Fibroblast of skin of scalp (primary cell): ENCODE measurements at places on chromosomes 3 and 15.

GRCh38 chr15:93235926-93236780 lies 147.1 kb upstream of the RGMA start:
- DNase-seq, result no peak

DNA sequence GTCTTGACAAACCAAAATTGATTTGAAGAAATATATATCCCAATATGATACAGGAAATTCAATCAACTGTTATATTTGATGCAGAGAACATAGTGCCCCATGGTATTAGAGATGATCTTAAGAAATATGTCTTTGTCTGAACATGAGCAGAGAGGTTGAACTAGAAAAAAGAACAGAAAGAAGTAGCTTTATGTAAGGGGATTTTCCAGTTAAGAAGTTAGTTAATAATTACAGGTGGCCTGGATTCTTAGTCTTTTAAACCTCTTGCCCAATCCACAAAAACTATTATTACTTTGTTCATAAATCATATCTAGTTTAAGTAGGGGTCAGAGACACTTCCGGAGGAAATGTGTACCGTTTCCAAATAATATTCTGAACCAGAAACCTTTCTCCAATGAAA lies 1186.7 kb upstream of the EPHA6 start:
- DNase-seq, result no peak

DNA sequence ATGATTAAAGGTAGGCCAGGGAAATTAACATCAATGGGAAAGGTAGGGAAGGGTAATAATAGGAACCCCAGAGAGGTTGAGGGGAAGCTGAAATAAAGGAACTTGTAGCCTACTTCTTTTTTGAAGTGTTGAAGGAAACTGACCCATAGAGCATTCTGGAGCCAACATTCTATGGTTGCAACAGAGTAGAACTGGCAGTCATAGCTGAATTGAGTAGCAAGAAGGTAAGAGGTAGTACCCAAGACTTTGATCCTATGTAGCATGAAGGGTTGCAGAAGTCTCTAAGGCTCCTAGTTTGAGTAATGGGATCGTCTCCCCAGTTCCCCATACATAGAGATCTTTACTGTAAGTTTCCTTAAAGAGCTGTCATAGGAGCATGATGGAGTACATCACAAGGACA lies 7.4 kb upstream of the ZNF774 start:
- no peak for DNase-seq

DNA sequence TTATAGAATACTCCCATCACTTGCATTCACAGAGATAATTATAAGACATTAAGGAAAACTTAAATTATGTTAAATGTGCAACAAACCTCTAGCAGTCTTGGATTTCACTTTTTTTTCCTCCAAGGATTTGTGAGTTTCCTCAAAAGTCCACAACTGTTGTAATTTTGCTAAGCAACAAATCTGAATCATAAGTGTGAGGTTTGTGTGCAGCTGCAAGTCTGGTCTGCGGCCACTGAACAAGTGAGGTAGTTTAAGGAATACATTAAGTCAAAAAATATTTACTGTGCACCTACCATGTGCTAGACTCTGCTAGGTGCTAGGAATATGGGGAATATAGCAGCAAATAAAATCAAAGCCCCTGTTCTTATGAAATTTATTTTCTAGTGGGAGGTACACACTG lies 70.2 kb downstream of the LRRC28 start:
- DNase-seq, result no peak
